DMS79 (cell line): ENCODE measurements at places on chromosomes 5 and 9.

- DNase-seq = no peak
These were observed 151.8 kb downstream of the HSPA4 start for GRCh38 chr5:133203317-133204305.

- DNase-seq = no peak
These were observed 378 bp downstream of the GPR151 start for GRCh38 chr5:146515473-146516150.

DNA sequence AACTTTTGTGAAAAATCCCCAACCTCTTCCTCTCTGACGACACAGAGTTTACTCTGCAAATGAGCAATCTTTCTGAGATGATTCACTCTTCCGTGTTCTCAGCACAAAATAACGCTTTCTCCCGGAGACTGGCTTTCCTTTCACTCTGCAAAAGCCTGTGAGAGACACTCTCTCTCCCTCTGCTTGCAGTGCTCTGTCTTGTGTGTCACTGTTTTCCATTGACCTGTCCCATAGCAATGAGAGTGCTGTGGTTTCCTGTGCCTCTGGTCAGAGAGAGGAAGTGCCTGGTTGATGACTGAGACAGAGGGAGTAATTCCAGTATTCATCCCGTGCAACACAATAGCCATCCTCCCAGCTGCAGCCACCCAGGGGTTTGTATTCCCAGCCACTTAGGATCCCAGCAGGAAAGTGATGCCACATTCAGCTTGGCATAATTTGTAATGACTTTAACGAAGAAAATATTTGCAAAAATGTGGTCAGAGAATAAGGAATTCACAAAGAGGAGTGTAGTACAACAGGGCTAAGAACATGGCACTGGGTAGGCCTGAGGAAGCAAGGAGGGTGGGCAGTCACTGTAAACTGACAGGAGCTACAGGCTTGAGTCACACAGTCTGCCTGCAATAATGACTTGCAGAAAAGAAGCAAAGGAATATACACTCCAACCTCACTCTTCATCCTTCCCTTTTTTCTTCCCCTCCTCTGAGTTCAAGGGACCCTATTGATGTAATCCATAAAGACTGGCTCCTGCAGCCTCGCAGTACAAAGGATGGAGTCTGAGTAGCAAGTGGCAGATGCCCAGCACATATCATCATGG is 463.5 kb upstream of the RGMB start:
- DNase-seq = no peak

- no peak for DNase-seq
These were observed 89.6 kb upstream of the BASP1 start for GRCh38 chr5:17127743-17128231.

- no peak for DNase-seq
These were observed 388.9 kb upstream of the PAPPA start for GRCh38 chr9:115764645-115765044.

GRCh38 chr5:69416180-69416579 is 1.3 kb downstream of the MARVELD2 start:
- DNase-seq = no peak

DNA sequence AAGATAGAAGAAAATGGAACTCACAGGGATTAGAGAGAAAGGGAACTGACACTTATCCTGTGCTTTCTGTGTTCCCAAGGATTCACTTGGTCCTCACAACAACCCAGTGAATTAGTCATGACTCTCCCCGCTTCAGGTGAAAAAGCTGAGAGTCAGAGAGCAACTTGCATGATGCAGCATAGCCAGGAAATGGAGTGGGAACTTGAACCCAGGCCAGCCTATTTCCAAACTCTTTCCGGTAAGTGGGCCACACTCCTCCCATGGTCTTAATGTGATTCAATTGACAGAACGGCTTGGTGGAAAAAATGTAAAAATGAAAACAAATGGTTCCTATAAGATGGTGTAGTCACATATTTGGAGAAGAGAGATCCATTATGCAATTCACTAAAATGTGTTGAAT is 45.9 kb upstream of the CEMIP2 start:
- no peak for DNase-seq

DNA sequence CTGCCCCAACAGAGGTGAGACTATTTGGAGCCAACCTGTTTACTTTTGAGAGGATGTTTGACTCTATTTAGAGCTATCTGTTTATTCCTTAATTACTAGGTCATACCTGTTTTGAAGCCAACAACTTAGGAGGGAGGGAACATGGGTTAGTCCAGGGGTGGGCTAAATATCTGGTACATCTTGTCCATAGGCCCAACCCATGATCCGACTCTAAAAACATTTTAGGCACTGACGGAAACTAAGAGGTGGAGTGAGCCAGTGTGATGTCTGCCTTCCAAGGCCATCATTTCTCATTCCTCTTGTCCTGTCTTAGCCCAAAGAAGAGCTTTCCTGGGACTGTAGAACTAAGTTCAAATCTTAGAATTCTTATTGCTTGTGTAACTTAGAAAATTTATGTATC is 8.4 kb downstream of the SPINK5 start:
- no peak for DNase-seq

GRCh38 chr5:96297867-96298266 is 135.2 kb downstream of the PCSK1 start:
- DNase-seq = no peak

DNA sequence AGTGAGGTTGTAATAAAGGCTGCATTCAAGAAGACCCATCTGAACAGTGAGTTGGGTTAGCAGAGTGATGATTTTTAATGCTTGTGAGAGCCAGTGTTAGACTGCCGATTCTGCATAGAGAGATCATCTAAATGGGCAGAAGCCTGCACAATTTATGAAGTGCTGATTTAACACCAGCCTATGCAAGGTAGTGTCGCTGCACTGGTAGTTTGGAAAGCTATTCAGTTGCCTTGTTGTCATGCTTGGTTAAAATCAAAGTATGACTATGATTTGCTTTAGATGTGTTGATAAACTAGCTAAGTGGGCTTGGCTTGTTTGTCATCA is 379 bp upstream of the LRRTM2 start:
- peak; percentile 17 for DNase-seq

GRCh38 chr5:135157421-135158313 is 123.6 kb upstream of the PITX1 start:
- no peak for DNase-seq

DNA sequence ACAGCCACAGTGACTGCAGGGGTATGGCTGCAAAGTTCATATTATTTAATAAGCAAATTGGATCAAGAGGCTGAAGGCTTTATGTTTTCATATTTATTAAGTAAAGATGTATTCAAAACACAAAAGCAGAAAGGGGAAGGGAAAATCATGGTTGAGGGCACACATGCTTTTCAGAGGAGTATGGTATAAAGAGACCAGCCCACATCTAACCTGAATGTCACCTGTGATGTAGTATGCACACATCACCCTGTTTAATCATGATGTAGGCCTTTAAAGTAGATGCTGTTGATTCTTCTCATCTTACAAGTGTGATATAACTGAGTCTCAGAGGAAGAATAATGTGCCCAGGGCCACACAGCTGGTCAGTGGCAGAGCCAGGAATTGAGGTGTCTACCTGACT is 211.8 kb downstream of the DCP2 start:
- DNase-seq = no peak

DNA sequence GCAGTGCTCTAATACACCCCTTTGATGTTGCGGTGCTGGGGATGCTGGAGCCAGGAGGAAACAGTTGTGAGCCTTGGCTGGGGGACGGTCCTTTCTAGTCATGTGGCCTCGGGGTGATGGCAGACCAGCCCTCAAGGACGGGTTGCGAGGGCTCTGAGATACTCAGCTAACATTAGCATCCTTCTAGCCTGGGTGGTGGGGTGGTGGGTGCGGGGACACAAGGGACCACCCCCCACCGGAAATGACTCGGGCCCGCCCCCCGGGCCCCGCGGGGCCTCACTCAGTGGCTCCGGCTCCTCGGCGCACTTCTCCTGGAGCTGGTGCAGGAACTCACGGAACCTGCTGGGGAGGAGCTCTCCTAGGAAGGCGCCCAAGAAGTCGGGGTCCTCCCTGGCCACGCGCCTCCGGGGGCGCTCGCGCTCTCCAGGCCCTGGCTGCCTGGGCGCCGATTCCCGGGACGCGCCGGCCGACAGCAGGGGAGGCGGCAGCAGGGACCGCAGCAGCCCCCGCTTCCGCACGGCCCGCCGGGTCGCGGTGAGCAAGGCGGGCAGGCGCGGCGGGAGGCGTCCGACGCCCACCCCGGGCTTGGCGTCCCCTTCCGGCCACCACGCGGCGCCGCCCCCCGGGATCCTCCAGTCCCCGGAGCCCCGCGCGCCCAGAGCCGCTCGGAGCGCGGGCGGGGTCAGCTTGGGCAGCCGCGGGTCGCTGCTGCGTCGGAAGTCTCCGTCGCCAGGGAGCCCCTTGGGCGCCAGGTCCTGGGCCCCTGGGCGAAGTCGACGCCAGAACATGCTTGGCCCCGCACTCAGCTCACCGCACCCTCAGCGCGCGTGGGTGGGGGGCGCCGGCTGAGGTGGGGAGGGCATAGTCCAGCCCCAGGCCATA is 873 bp downstream of the C9orf50 start:
- DNase-seq = no peak

GRCh38 chr9:126623667-126624478 is 10.1 kb downstream of the LMX1B start:
- no peak for DNase-seq

DNA sequence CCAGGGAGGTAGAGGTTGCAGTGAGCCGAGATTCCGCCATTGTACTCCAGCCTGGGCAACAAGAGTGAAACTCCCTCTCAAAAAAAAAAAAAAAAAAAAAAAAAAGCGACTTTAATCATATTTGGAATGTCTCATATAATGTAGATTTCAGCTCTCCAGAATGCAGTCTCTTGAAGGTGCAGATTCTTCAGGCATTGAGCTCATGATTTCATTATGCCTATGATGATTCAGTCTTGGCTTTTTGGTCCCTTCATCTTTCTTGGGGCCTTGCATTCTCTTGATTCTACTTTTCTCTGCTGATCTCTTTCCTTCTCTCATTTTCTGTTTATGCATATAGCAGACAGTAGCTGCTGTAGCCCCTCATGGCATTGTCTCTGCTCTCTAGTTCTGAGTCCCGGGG is 22.9 kb downstream of the KDM4C start:
- DNase-seq = no peak
